NCI-H1048 (cell line): ENCODE measurements at places on chromosomes 3 and 15.

DNA sequence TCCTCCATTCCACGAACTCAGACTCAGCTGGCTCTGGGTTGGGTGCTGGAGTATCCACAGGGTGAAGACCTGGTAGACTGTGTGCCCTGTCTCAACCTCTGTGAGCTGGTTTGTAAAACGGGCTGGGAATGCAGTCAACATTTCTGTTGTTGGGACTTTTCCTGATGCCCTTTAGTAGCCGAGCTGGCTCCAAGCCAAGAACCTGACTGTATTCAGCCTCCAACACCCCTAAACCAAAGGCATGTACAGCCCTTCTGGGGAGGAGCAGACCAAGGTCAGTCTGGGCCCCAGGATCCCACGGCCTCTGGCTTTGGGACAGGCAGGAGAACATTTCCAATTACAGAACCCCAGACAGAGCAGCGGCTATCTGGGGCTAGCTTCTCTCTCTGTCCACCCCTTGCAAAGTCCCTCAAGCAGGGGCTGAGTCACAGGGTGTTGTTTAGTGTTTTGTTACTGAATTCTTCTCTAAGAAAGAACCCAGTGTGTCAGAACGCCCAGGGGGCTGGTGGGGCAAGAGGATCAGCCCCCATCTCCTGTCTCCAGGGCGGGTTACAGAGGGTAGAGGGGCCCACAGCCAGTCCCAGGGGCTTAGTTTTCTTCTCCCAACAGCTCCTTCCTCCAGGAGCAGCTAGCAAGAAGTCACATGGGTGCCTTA, 56.8 kb upstream of the SLC6A6 start:
- DNase-seq: no peak

DNA sequence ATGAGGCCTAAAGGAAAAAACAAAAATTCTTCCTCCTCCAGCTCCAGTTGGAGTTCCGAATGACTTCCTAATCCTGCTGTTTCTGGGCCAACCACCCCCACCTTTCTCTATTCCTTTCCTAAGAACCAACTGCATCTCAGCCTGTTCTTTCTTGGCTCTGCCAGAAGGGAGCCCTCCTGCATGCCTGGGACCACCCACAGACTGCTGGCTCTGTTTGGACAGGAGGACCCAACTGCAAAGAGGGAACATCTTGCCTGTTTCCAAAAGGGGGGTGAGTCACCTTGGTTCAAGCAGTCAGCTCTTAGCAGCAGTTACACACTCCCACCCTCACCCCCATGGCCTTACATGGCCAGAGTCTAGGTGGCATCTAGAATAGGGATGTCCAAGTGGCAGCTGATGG, 116.0 kb upstream of the PRICKLE2 start:
- no peak for DNase-seq

DNA sequence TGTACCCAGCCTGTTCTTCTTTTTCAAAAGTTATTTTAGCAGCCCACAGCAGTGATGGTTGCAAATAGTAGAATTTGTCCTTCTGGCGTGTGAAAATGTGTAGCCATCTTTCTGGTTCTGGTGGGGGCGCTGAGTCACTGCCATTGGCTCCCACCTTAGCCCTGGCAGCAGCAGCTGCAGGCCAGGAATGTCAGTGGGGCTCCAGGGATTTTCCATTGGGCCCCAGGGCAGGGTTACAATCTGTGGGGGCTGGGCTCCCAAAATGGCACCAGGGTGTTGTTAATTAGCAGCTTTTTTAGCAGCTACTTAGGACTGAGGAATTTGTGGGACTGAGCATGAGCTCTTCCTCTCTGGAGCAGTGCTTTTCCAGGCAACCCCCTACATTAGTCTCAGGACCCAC, 38.9 kb downstream of the TOPAZ1 start:
- no peak for DNase-seq

- DNase-seq: no peak
These were observed 294.1 kb upstream of the UBE2E2 start for GRCh38 chr3:22908989-22909507.

DNA sequence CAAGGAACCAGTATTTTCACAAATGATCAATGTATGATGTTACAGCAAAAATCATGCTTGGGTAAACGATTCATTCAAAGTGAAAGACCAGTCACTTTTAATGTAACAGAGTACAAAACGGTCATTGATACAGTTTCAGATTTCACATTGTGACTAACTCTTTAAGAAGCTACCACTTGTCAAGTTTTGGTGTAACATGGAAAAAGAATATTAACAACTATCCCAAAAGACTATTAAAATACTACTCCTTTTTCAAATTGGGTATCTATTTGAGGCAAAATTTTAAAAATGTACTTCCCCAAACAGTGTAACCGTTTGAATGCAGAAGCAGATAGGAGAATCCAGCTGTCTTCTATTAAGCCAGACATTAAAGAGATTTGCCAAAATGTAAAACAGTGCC, 31.7 kb downstream of the AKAP13 start:
- no peak for DNase-seq

GRCh38 chr15:63364399-63365272, 17.0 kb downstream of the CA12 start:
- DNase-seq: no peak

DNA sequence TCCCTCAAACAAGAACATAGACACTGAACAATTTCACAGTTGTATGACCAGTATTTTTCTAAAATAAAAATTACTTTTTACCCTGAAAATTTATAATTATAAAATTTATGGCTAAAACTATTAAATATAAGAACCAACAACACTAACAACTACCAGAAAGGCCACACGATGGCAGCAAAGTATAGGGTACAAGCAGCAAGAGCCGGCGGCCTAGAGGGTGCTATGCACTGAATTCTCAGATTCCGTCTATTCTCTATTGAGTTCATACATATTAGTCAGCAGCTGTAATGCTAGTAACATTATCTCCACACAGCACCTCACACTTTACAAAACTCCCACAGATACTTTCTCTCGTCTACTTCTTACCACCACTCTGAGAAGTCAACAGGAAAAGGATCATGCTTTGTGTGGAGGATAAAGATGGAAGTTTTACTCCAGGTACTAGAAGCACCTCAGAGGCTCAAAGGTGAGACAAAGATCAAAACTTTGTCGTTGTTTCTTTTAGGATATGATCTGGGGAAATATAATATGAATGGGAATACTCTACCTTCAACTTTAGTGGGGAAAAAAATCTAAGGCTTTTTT, 160.5 kb downstream of the FGF12 start:
- DNase-seq: peak; percentile 22

DNA sequence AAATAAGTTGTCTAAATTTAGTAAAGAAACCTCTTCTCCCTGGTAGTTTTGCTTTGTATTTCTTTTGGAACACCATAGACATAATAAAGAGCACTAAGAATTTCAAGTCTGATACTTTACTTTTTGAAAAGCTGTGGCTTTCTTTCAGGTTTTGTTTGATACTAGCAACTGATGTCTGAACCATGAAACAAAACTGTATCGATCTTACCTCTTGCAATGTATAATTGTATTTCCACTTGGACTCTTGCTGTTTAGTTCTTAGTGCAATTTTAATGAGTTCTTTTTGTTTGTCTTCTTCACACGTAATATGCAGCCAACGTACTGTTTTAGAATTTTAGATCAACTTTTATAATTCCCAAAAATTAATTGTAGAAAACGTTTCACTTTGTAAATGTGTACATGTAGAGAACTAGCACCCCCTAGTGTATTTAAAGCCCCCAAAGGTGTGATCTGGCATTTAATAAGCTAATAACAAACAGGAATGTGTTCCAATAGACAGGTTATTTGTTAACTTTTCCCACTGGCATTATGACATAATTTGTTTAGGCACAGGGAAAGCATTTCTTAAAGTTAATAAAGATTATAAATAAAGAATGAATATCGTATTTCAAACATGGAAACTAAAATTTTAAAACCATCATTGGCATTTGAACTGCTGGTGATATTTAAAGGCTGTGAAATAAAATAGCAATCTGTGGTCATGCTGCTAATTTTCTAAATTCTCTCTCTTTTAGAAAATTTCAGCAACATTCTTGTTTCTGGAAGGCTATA, 289.1 kb upstream of the DNAJC19 start:
- DNase-seq: no peak

DNA sequence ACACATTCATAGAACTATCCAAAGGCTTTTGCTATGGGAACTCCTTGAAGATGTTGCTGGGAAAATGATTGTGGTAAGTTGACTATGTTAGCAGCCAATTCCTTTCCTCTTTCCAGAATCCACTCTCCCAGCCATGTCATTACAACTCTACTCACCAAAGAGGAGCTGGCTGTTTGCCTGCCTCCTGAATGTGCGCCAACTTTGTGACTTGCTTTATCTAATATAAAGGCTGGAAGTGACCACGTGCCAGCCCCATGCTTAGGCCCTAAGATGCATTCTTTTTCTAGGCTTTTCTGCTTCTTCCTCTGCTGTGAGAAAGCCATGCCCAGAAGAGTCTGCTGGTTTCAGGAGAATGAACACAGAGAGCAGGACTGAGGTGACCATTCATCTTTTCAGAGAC, 182.2 kb downstream of the GABRB3 start:
- no peak for DNase-seq

- DNase-seq: no peak
These were observed 215.1 kb upstream of the CNTN4 start for GRCh38 chr3:1883534-1883933.

- DNase-seq: no peak
These were observed 15.3 kb upstream of the RAMAC start for GRCh38 chr15:82970696-82971095.

GRCh38 chr3:50167841-50168209, 12.7 kb downstream of the SEMA3F start:
- DNase-seq: no peak

- no peak for DNase-seq
These were observed 131.6 kb downstream of the C3orf70 start for GRCh38 chr3:185021256-185021655.

DNA sequence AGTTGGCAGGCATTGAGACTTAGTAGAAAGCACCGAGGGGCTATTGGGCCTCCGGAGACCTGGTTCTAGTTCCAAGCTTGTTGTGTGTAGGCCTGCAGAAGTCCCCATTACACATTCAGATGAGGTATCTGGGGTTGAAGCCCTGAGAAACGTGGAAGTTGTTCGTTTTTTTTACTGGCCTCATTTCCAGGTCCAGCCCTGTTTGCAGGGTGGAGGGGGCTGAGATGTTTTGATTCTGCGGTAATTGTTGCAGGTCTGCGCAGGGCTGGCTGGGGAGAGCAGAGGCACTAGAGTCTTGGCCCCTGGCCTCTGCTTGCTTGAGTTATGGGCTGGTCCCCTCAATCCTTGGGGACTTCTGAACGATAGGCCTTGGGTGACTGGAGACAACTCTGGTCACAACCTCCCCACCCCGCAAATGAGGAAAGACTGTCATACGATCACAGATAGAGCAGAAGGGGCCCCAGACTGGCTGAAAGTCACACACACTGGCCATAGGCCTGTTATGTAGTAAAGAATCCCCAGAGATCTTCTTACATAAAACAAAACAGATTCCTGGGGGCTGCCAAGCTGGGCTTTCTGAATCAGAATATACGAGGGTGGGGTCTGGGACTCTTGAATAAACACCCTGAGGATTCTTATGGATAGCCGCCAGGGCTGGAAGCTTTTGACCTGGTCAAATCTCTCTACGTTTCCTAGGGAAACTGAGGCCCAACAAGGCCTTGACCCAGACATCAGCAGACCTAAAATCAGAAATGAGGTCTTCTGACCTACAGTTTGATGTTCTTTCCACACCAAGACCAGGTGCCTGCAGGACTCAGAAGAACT, 15.6 kb downstream of the KBTBD13 start:
- DNase-seq: no peak

- DNase-seq: no peak
These were observed 57.8 kb upstream of the ASB14 start for GRCh38 chr3:57350271-57350670.

DNA sequence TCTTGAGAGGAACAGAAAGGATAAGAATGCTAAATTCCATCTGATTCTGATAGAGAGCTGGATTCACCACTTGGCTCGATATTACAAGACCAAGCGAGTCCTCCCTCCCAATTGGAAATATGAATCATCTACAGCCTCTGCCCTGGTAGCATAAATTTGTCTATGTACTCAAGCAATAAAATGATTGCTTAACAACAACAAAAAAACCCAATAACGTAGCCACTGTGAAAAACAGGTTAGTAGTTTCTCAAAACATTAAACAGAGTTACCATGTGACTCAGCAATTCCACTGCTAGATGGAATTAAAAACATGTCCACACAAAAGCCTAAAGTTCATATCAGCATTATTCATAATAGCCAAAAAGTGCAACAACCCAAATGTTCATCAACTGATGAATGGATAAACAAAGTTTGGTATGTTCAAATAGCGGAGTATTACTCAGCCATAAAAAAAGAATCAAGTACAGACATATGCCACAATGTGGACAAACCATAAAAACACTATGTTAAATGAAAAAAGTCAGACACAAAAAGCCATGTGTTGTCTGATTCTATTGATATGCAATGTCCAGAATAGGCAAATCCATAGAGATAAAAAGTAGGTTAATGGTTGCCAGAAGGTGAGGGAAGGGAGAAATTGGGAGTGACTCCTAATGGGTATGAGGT, 16.8 kb downstream of the BCL2L10 start:
- no peak for DNase-seq

DNA sequence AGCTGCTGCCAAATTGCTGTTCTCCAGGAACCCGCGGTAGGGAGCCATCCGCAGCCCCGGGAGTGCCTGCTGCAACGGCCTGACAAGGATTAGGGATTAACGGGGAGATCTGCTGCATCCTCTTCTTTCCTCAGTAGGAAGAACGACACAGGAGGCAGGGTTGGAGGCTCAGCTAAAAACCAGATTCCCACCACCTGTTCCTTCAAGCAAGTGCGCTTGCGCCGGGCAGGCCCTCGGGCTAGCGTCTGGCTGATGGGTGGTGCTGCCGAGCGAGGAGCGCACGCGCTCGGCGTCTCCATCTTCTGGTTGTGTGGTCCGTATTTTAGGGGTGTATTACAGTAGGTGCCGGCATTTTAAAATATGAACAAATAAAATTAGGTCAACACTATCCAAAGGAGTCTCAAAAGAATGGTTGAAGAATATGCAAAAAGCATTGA, 25.4 kb upstream of the SLC25A26 start:
- DNase-seq: no peak

DNA sequence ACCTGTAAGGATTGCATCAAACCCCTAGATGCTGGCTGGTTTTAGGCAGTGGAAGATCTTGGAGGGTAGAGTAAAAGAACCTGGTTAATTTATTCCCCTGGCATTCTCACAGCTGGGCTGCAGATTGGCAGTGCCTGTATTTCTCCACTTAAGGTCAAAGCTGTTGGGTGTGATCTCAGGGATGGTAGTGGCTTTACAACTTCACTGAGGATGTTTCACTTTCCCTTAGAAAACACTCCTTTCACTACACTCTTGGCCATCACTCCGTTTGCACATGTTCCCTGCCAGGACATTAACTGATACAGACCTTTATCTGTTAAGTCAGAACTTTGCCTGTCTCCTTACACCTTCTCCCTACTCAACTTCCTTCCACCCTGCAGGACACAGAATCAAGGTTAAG, 779.1 kb upstream of the SEMA6D start:
- DNase-seq: no peak

- DNase-seq: no peak
These were observed 161.1 kb downstream of the CLSTN2 start for GRCh38 chr3:140096037-140096436.

DNA sequence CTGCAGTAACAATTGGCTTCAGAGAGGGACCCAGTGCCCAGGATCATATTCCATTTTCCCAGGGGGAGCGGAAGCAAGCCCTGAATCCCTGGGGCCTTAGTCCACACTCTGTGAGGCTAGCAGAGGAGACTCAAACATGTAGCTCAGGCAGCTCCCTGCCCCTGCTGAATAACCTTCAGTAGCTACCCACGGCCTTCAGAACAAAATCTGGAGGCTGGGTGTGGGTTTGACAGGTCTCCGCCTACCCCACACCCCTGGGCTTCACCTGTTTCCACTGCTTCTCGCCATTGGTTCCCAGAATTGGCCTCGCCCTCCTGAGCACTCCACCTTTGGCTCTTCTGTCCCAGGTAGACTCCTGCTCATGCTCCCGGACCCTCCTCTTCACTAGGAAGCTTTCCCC, 93.6 kb upstream of the ATP2B2 start:
- no peak for DNase-seq
